Uterus (tissue), 4 donors: ENCODE measurements at places on chromosomes 12 and 14. TPM values are rescaled to one million over a fixed set of nuclear protein-coding genes. Genes with fewer than 3 reads are reported as not detected.

DNA sequence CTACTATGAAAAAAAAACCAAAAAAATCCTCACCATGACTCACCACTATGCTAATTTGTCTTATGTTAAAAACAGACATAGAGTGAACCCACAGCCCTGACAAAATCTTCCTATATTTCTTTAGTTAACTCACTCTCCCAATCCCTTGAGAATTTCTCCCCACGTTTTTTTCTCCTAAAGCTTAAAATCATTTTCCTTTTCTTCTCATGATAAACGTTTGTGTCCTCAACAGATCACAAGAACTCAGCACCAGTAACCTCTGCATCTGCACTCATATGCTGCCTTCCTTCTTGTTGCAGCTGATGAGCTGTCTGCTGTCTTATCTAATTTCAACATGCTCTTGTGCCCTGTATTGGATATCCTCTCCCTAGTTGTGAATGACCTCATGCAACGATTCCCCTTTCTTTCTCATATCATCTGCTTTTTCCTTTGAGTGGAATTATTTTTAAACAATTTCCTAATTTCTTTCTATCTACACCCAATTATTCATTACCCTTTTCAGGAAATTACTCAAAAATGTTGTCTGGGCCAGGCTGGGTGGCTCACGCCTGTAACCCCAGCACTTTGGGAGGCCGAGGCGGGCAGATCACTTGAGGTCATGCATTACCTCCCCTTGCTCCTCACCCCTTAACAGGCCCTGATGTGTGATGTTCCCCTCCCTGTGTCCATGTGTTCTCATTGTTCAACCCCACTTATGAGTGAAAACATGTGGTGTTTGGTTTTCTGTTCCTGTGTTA is 427.5 kb upstream of the MGAT4C start:
- no peak for DNase-seq

DNA sequence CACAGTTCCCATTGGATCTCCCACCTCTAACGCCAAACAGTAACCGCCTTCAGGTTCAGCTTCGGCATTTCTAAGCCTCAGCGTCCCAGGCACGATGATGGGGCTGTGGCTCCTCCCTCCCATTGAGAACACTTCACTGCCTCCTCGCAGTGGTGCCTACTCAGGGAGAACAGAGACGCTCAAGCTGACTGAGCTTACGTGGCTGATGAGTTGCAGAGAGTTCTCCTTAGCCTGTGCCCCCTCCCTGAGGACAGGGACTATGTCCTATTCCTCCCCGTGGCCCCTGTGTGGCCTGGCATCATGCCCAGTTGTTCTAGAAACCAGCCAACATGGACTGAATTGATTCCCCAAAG is 87.0 kb downstream of the ITPK1 start:
- no peak for DNase-seq

CATSPERB gene
- 1.9 TPM for total RNA-seq

DNA sequence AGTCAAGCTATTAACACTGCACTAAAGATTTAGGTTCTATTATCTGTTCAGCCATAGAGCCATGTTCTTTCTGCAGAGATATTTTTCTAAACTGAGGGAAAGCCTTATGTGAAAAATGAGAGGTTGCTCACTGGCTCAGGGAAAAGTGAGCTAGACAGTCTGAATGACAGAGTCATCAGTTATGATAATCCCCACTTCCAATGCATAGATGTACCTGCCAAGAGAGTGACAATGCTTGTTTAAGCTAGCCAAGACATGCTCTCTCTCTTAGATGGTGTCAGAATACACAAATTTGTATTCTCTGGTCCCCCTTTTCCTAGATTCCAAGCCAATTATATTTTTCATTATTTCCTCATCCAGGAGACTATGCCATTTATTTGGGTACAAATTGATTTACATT is 176.9 kb upstream of the FRMD6 start:
- no peak for DNase-seq

DNA sequence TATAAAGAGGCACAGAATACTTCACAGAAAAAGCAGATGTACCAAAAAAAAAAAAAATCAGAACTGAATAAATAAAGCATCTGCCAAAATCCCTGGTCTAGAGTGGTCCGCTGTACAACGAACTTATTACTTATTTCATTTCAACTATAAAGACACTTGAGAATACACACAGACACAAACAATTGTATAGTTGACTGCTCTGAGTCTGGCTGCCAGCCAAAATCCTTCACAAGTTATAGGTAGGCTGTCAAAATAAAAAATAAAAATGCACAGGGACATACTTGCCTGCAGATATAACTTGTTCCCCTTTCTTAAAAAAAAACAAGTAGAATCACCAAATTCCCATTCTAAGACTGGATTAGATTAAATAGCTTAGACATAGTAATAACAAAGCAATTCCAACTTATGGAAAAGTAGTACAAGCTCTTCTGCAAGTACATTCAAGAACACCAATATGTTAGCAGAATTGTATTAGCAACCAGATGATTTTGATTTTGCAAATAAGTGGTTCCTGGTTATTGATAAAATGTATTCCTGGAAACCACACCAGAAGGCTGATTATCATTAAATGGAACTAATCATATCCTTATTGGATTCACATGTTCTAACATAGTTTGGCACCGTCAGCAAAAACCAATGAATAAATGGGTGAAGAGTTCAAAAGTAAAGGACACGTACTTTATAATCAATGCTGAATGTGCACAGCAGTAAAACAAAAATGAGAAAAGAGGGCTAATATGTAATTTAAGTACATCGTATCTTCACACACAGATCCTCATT is 248.5 kb downstream of the NELL2 start:
- no peak for DNase-seq

DNA sequence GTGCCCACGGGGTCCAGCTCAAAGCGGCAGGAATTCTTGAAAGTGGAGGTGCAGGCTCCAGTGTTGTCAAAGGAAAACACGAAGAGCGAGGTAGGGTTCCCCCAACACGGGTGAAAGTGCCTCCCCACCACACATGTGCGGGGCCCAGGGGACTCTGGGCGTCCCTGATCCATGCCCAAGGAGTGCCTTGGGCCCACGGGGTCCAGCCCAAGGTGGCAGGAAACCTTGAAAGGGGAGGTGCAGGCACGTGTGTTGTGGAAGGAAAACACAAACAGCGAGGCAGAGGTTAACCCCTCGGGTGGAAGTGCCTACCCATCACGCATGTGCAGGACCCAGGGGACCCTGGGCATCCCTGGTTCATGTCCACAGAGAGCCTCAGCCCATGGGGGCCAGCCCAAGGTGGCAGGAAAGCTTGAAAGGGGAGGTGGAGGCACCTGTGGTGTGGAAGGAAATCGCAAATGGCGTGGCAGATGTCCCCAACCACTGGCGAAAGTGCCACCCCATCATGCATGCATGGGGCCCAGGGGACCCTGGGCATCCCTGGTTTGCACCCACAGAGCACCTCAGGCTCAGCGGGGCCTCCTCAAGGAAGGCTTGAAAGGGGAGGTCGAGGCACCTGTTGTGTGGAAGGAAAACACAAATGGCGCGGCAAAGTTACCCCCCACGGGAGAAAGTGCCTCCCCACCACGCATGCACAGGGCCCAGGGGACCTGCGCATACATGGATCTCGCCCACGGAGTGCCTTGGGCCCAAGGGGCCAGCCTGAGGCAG is 584.6 kb downstream of the ALG10 start:
- DNase-seq: peak; percentile 3

ZNF219 gene
- 7.4 TPM for total RNA-seq

- DNase-seq: no peak
These were observed 43.1 kb downstream of the STX2 start for GRCh38 chr12:130795906-130796305.
